Bladder microvascular endothelial cell (primary cell): ENCODE measurements at places on chromosomes 16 and 17. TPM values are rescaled to one million over a fixed set of nuclear protein-coding genes. Genes with fewer than 3 reads are reported as not detected.

The ASB16 gene
- not detected in 2 replicates for total RNA-seq

The LRRC46 gene
- 0.16 TPM in 1 of 2 replicates, not detected in the other for total RNA-seq

The PAGR1 gene
- 15.1 and 15.4 TPM in 2 replicates for total RNA-seq

The RRAD gene
- total RNA-seq: 1.1 and 2.1 TPM in 2 replicates

The CARD14 gene
- total RNA-seq: 0.16 and 0.50 TPM in 2 replicates

The ODAD4 gene
- total RNA-seq: 0.19 TPM in 1 of 2 replicates, not detected in the other

The STX1B gene
- total RNA-seq: 1.1 TPM in 1 of 2 replicates, not detected in the other

The SPAG5 gene
- total RNA-seq: 24.1 and 30.4 TPM in 2 replicates

The KAT2A gene
- 6.3 and 14.2 TPM in 2 replicates for total RNA-seq

The HSF4 gene
- total RNA-seq: 1.9 and 4.0 TPM in 2 replicates

The ABCA9 gene
- total RNA-seq: 2.4 and 3.4 TPM in 2 replicates

The EPX gene
- not detected in 2 replicates for total RNA-seq

The TBC1D3I gene
- 0.13 TPM in 1 of 2 replicates, not detected in the other for total RNA-seq

The ETV4 gene
- 1.8 and 2.1 TPM in 2 replicates for total RNA-seq

The KCTD19 gene
- 0.16 TPM in 1 of 2 replicates, not detected in the other for total RNA-seq

The SMIM5 gene
- total RNA-seq: not detected in 2 replicates

The CDRT15L2 gene
- total RNA-seq: not detected in 2 replicates

The SMIM36 gene
- not detected in 2 replicates for total RNA-seq

The ANKRD40CL gene
- total RNA-seq: not detected in 2 replicates

The DHX58 gene
- total RNA-seq: 10.2 and 10.4 TPM in 2 replicates

The CRISPLD2 gene
- 0.19 and 0.65 TPM in 2 replicates for total RNA-seq

The PLA2G10 gene
- not detected in 2 replicates for total RNA-seq

The TP53TG3 gene
- not detected in 2 replicates for total RNA-seq

The WNT3 gene
- total RNA-seq: 0.97 and 1.1 TPM in 2 replicates

The LGALS9B gene
- not detected in 2 replicates for total RNA-seq

The BTBD17 gene
- under 0.01 TPM in 1 of 2 replicates, not detected in the other for total RNA-seq

The BRICD5 gene
- total RNA-seq: 2.1 and 5.0 TPM in 2 replicates

The KRT222 gene
- under 0.01 and 0.06 TPM in 2 replicates for total RNA-seq

The MARCHF10 gene
- total RNA-seq: not detected in 2 replicates

The NDEL1 gene
- 23.0 and 54.9 TPM in 2 replicates for total RNA-seq
